ENCODE measurements at places on chromosomes 3 and 15.

DNA sequence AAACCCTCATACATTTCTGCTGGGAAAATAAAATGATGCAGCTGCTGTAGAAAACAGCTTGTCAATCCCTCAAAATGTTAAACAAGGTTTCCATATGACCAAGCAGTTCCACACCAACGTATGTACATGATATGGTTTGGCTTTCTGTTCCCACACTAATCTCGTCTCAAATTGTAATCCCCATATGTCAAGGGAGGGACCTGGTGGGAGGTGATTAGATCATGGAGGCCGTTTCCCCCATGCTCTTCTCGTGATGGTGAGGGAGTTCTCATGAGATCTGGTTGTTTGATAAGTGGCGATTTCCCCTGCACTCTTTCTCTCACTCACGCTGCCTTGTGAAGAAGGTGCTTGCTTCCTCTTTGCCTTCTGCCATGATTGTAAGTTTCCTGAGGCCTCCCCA, 100.6 kb upstream of the SLC24A5 start:
- DNase-seq, result peak; percentile 16

DNA sequence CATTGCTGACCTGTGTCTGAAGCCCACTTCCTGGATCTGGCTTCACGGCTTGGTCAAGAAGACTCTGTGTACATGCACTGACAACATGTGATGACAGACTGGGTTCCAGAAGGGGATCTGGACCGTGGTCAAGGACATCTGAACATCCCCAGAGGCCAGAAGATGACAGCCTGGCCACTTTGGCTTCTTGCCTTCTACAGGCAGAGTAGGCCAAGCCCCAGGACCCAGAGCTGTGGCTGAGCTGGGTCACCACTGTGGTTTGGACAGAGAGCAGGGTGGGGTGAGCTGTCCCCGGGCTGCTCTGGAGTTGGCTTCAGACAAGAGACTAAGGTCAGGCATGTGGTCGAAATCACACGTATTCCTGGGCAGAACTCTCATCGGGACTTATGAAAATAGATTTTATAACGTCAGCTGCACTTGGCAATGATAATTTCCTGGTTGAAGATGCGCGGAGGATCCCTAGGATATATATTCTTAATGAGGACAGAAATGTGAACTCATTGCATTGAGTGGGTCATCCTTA, 114.1 kb upstream of the FRMD4B start:
- no peak for DNase-seq

GRCh38 chr3:24595796-24596195, 101.1 kb upstream of the THRB start:
- no peak for DNase-seq

DNA sequence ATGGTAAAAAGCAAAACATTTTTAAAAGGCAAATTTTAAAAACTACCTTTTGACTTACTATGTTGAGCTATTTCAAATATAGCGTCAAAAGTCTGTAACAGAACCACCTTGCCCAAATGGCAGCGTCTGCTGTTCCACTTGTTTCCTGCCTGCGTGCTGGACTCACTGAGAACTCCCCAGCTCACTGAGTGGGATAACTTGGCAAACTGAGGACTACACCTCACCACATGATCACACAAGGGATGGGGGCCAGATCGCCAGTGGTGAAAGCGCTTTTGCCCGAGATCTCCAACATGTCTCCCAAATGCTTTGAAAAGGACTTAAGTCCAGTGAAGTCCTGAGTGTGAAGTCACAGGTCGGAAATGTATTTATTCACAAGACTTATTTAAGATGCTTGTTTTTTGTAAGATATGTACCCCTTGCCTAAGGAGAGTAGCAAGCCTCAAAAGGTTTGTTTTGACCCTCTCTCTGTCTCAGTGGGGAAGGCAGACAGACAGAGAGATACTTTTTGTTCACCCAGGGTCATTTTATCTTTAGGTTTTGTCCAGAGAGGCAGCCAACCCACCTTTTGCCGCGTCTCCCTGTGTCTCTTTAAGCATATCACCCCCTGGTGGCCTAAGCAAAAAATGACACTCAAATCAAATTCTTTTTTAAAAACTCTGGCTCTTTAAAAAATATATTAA, 192.6 kb downstream of the PDZRN3 start:
- DNase-seq, result no peak

DNA sequence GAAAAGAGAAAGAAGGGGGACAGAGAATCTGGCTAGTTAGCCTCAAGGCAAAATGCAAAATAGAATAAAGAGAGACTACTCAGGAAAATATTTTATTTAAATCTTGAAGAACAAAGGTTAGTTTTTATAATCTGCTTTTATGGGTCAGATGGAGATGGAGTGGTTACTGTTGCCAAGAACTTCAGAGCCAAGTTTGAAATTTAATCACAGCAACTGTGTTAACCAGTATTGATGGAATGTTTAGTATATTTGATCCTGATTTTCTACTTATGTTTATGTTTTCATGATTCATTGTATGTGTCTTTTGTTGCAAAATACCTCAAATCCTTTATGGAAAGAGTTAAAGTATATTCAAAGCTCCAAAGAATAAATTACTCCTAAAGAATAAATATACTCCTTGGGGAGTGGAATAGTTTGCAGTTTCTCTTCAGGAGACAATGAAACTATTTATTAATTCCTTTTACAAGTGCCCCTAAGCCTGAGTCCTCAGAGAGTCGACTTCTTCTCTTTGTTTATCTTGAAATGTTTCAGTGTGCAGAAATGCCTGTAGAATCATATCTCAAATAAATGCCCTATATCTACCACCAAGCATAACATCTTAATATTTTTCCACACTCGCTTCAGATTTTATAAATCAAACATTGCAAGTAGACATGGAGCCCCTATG, 60.9 kb upstream of the THSD4 start:
- DNase-seq, result no peak

GRCh38 chr3:134308350-134308891, 57.8 kb upstream of the RYK start:
- peak; percentile 8 for DNase-seq

DNA sequence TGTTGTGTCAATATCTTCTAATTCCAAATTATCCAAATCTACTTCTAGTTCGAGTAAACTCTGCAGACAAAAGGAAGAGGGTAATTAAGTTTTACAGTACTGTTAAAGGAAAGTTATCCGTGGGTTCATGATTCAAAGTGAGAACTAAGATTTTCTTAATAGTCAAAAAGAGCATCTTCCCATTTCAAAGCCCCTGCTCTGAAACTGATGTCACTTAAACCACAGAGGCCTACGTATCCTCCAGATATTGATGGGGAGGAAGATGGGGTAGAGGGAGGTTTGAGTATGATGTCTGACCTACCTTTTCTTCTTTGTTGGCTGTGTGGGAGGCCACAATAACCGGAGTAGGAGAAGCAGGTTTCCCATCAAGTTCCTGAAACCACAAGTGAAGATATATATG, 14.1 kb downstream of the MRPS22 start:
- DNase-seq, result peak; percentile 19

DNA sequence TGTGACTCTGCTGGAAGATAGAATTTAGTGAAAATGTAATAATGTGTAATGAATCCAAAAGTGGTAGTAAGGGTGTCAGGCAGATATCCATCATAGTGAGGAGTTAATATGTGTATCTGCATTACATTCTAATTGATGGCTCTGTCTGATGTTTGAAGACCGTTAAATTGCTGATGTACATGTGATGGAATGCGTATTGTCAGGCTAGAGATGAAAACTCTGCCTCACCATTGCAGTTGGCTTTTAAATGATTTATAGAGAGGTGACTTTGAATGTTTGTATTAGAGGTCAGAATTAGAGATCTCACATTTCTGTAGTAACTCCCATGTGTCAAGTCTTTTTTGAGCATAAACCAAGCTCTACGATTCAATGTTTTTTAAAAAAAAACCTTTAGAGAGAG, 234.6 kb downstream of the NAALADL2 start:
- DNase-seq, result no peak

DNA sequence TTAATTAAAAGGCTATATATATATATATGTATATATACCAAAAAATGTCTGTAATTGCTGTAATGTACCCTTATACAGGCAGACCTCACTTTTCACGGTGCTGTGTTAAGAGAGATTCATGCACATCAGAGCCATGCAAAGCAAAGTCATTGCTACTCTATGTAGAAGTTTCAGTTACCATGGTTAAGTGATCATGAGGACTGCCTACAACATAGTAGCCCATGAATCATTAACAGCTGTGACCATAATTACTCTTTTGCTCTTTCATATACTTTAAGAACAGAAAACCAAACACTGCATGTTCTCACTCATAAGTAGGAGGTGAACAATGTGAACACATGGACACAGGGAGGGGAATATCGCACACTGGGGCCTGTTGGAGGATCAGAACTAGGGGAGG, 225.3 kb upstream of the EPHA3 start:
- DNase-seq, result peak; percentile 0

DNA sequence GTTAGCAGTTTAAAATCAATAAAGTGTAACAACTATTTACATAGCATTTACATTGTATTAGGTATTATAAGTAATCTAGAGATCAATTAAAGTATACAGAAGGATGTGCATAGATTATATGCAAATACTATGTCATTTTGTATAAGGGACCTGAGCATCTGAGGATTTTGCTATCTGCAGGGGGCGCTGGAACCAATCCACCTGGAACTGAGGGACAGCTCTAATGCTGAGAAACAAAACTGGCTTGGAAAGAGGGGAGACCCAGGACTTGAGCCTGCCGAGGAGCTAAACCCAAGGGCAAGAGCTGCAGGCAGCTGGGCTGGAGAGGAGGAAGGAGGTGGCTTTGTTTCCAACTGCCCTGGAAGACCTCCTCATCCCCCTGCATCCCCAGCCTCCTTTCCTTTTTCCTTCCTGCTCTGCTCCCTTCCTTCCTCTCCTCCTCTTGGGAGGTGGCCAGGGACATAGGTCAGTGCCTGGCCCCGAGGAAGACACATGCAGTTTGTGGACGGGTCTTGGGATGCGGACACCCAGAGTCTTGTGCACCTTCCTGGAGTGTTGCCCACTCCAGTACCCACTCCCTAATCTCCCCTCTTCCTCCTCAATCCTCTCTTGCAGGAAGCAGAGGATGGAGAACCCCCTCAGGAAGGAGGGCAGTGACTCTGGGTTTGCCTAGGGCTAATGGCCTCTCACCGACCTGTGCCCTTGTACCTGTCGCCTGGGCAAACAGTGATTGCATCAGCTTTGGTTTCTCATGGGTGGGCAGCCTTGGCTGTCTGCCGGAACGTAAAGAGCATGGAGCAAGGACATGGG, 825 bp upstream of the RTP3 start:
- DNase-seq, result peak; percentile 8

DNA sequence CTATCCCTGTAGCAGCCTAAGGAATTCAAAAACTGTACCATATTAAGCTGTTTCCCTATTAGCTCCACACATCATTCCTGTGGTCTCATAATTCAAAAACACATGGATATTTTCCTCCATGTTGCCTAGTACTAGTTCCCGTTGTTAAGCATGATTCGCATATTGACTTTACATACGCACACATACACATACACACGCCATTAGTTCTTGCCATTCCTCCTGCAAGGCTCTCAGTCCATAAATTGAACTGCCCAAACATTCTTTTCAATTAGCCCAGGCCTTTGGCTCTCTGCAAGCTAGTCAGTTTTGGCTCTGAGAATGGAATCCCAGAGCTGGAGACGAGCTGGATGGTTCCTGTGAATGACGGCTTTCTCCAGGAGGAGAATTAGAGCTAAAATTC, 57.2 kb upstream of the RAD18 start:
- DNase-seq, result no peak

GRCh38 chr3:133451309-133451708, 51.5 kb downstream of the BFSP2 start:
- no peak for DNase-seq

DNA sequence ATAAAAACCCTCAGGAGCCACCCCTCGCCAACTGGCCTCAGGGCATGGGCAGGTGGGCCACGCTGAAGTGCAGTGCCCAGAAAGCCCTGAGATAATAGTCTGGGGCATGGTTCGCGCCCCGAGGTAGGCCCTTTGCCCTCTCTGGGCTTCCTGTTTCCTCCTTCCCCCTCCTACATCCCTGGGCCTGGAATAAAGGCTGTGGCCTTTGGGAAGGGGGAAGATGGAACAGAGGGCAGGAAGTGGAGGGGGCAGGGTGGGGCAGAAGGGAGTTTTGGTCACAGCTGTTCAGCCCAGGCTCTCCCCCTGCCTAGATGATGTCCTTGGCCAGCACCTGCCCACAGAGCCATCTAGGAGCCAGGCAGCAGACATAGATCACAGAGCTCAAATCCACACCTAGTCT, 11.3 kb downstream of the CSRNP1 start:
- no peak for DNase-seq

DNA sequence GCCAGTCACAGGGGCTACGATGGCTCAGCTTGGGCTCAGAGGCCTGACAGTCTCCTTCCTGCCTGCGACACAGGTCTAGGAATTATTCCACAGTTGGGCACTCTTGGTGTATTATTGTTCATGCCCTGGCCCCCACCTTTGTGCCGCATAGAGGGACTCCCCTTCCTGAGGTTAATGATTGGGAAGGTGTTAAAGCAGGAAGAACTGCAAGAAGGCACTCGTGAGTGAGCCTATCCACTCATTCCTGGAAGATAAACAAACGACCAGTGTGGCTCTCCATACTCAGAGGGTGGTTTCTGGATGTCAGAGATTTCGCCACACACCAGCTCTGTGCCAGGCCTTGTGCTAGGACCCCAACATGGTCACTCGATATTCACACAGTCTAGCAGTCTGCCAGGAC, 12.3 kb downstream of the LIPC start:
- no peak for DNase-seq

GRCh38 chr3:40753951-40754350, 229.2 kb downstream of the ZNF621 start:
- DNase-seq, result no peak

DNA sequence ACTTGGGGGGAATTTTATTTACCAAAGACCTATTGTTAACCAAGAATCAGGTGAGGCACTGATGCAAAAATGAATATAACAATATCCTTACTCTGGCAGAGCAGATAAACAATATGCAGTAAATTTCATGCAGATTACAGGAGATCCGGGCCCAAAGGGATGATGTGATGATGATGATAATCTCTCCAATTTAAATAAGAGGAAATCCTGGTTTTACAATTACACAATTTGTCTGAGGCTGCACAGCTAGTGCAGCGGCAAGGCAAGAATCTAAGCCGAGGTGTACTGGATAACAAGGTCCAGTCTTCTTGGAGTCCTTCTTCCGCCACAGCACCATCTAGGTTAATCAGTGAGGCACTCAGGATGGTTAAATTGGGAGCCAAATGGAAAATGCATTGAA, 2.4 kb upstream of the MESD start:
- no peak for DNase-seq

DNA sequence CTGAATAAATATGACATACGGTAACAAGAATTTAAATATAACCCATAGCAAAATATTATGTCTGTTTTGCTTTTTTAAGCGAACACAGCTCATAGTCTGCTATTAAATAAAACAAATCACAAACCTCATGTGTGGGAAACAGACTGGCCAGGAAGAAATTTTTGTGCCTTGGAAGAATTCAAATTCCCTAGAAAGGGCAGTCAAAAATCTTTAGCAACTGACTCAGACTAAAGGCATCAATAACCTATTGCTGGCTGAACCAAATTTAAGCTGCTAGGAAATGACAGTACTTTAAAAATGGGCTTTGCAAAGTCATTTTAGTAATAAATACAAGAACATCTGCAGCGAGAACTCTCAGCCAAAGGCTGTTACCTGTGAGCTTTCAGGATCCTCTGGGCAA, 151.4 kb downstream of the PLD1 start:
- no peak for DNase-seq

- no peak for DNase-seq
Measured at GRCh38 chr15:68618908-68619698, 40.3 kb downstream of the CORO2B start.

Measured in GM12878 (cell line).